ENCODE measurements at places on chromosomes 5 and 9.

DNA sequence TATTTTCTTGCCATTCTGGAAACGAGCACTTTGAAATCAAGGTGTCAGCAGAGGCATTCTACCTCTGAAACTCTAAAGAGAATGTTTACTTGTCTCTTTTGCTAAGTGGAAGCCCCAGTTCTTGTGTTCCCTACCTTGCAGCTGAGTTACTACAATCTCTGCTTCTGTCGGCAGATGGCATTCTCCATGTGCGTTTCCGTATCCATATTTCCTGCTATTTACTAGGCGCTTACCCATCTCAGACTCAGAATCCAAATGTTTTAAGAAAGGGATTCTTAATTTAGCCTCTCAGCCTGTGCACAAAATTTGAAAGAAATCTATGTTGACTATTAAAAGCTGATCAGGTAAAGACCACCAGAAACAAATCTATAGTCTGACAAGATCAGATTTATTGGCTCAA, 221.3 kb upstream of the FTMT start:
- no peak for DNase-seq

GRCh38 chr9:137174722-137175293, 3.0 kb upstream of the TMEM210 start:
- no peak for DNase-seq

GRCh38 chr9:104866191-104866590, 61.8 kb downstream of the ABCA1 start:
- DNase-seq, result no peak

DNA sequence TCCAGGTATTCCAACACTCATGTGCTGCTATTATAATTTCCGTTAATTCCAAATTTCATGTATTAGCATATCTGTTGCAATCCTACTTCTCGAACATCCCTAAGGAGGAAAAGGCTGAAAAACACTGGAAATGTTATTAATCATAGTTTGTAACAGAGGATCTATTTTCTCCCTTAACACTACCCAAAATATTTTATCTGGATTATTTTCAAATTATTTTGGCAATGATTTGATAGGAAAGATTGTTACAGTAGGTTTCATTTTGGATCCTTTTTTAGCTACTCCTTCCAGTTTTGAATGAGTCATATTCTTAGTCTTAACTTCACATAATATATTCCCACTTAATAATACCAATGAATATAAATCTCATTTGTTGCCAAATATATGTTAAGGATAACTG, 13.9 kb upstream of the NAA35 start:
- DNase-seq, result no peak

DNA sequence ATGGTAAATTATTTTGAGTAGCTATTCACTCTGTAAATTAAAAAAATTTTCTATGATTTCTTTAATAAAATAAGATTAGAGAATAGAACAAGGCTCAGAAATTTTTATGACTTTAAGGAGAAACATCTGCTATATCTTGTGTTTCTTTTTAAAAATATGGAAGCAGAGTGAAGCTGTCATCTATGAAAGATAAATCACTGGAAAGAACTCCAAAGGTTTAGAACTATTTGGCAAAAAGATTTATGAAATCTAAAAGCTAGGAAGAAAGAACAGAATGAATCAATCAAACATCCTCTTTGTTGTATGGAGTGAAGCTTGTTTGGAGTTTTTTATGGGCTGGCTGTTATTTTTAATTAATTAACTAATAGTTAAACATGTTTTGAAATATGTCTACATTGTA, 89.8 kb upstream of the ACTBL2 start:
- DNase-seq, result no peak

DNA sequence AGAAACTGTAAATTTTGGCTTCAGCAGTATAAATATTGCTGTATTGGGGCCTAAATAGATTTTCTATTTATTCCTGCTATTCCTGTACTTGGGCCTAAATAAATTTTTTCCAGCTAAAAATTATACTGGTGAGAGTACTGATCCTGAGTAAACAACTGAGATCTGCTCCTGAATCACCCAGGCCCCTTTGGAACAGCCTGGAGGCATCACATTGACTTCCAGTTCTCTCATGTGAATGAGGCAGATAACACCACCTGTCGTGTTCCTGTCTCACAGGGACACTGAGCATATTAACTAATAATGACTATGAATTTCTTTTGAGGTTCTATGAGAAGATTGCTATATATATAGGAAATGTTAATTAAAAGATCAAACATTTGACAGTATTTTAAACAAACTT, 119.5 kb upstream of the PLCXD3 start:
- DNase-seq, result no peak

- DNase-seq, result no peak
Measured at GRCh38 chr9:100099722-100100042, 639 bp downstream of the INVS start.

GRCh38 chr5:116858705-116859333, 284.2 kb upstream of the SEMA6A start:
- DNase-seq, result no peak

DNA sequence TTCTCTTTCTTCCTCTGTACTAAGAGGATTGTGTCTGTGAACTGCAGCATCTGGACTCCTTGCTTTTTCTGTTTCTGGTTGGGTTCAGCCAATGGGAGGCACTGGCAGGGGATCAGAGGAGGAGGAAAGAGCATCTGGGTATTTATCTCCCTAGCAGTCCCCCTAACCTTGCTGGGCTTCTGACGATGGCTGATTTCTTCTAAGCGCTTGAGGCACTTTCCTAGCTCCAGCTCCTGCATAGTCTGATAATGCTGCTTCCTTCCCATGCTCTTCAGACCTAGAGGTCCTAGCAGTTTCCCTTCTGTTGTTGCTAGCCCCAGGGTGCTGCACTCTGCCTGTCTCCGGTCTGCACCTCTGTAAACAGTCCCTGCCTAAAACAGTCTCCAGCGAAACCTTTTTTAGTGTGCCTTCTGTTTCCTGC, 225.1 kb downstream of the PDZD2 start:
- DNase-seq, result no peak

- DNase-seq, result no peak
Measured at GRCh38 chr5:1134478-1134877, 22.6 kb upstream of the SLC12A7 start.

- DNase-seq, result no peak
Measured at GRCh38 chr5:74241751-74242140, 398.8 kb downstream of the ENC1 start.

GRCh38 chr5:127838661-127839060, 135.5 kb downstream of the CCDC192 start:
- no peak for DNase-seq

- DNase-seq, result no peak
Measured at GRCh38 chr5:56405116-56405908, 172.2 kb upstream of the ANKRD55 start.

DNA sequence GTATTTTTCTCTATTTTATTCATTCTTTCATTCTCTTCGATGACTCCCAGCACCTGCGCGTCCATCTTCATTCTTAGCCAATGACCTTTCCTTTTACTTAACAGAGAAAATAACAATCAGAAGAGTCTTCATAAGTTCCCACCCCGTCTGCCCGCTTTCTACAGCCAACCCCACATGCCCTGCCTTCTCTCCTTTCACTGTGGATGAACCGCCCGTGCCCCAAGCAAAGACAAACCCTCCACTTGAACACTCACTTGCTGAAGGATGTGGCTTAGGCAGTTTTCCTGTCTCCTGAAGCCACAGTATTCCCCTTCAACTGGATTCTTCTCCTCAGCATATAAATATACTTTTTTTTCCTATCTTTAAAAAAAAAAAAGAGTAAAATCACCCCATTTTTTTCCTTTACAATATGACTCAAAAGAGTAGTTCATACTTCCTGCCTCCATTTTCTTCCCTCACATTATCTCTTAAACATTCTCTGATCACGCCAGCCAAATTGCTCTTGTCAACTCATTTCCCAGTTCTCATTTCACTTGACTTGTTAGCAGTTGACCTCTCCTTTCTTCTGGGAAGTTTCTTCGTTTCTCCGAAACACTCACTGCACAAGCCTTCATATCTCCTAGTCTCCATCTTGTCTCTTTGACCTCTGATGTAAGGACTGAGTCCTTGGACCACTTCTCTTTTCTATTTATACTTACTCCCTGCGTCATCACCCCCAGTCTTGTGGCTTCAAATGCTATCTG, 11.1 kb downstream of the NIPSNAP3B start:
- no peak for DNase-seq

- no peak for DNase-seq
Measured at GRCh38 chr9:35629597-35629996, 11.4 kb upstream of the CD72 start.

- DNase-seq, result no peak
Measured at GRCh38 chr5:159884917-159885620, 31.2 kb upstream of the ADRA1B start.

- DNase-seq, result no peak
Measured at GRCh38 chr5:140690376-140690932, 716 bp downstream of the HARS1 start.

GRCh38 chr9:37656936-37657335, 6.2 kb downstream of the FRMPD1 start:
- no peak for DNase-seq

DNA sequence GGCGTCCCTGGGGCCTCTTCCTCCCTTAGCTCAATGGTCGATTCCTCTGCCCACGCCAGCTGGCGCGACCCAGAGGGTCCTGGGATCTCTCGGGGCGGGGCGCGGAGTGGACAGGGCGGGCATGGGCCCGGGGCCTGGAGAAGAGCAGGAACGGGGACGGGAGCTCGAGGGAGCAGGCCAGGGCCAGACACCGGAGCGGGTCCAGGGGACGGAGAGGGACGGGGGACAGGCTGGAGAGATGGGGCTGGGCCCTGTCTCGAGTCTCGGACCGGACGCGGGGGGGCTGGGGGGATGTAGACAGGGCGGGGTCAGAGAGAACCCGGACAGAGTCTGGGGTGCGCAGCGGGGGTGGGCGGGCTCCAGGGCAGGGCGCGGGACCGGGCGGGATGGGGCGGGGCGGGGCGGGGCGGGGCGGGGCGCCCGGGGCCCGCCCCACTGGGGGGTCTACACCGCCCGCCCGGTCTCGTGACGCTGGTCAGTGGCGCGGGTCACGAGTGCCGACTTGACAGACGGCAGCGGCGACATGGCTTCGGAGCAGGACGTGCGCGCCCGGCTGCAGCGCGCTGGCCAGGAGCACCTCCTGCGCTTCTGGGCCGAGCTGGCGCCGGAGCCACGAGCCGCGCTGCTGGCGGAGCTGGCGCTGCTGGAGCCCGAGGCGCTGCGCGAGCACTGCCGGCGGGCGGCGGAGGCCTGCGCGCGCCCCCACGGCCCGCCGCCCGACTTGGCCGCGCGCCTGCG, at the start of gene UAP1L1:
Gene UAP1L1 (plus strand): TSS at position 508 of the 738 bp plus-strand sequence. CDS start 16 bp downstream, at position 524.
- DNase-seq, result peak; percentile 29

GRCh38 chr9:91085517-91086291, 276.0 kb downstream of the AUH start:
- no peak for DNase-seq

DNA sequence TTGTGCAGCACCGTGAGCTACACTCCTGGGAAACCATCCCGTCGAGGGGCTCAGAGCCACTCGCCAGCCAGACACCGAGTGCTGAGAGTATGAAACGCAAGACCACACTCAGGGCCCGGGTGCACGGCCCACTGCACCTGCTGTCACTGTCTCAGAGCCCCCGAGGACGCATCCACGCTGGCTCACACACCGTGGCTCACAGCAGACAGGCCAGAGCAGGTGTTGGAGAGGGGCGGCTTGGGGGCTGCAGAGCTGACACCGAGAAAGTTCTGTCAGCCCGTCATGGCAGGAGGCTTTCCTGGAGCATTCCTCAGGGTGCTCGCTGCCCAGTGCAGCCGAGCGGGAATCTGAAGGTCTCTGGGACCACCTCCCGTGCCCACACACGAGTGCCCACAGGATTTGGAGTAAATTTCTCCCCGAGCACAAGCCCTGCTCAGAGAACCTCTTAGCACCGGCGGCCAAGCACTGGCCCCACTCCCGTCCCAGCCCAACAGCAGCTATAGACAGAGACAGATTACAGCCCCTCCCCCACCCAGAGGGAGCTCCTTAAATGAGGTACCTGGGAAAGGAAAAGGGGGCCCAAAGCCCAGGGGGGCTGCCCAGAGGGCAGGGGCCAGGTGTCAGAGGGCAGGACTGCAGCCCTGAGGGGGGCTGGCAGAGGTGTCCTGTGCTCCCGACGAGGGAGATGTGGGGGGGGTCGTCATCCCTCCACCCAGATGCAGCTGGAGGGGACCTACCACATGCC, 56.0 kb upstream of the SARDH start:
- no peak for DNase-seq

DNA sequence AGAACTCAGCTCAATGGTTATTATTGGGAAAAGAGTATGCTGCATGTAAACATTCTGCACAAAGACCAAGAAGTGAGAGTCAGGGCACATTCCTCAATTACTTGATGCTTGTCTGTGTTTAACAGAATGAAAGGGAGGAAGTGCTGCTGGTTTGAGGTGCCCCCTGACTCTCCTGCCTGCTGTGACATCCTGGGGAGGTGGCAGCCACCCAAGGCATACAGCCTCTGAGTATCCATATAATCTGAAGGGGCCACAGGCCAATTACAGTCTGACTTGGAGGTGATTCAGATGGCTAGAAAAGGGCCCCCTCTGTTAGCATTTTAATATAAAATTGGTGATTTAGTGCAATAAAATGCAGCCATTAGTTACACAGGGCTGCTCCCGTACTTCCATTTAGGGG, 313.8 kb downstream of the ASTN2 start:
- DNase-seq, result no peak

DNA sequence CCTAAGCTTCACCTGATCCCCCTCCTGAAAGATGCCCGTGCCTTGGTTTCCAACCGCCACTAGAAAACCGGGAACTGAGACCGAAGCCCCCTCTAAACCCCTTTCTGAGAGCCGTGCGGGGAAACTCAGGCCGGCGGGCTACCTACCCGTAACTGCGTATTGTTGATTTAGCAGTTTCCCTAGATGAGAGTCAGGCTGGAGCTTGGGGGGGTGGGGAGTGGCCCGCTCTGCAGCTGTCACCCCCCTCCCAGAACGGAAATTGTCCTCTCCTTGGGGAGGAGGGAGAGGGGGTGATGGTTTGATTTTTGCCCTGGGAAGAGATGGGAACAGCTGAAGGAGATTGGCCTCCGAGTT, 2.5 kb downstream of the CXXC5 start:
- DNase-seq, result no peak

GRCh38 chr9:113373676-113374392, 3.0 kb downstream of the HDHD3 start:
- DNase-seq, result no peak

DNA sequence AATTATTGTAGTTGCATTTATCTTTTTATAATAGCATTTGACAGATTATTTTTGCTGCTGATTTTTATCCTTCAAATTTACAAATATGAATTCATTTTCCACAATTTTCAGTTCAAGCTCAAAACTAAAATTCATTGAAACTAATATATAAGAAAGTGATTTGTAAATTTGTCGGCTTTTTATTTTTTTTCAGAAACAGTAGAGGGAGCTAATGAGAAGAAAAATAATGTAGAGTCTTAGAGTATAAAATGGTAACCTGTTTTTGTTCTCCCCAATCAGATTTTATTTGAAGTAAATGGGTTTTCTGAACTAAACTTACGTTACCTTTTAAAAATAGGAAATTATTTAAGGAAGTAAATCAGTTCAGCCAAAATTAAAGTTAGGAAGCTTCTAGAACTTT, 19.2 kb downstream of the PRRC1 start:
- DNase-seq, result no peak

DNA sequence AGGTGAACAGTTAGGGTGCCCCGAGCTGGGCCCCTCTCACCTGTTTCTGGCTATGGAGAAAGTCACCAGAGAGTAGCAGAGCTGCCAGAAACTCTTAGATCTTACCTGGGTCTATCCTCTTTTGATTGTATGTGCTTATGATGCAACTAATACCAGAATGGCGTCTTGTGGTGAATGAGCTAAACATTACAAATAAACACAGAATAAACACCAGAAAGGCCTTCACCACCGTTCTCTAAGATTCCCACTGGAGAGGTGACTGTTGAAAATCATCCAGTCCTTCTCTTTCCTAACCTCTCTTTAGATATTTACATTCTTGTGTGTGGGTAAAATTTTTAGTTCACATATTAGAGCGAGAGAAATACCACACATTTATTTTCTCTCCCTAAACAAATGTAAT, 241.7 kb upstream of the GAS1 start:
- no peak for DNase-seq
